ENCODE measurements at places on chromosomes 1 and 21. TPM values are rescaled to one million over a fixed set of nuclear protein-coding genes. Genes with fewer than 3 reads are reported as not detected.

Gene CNIH3
- 6.0 TPM for polyA plus RNA-seq

- no peak for DNase-seq
These were observed 1150.5 kb upstream of the TMPRSS15 start for GRCh38 chr21:19553919-19554615.

GRCh38 chr21:38242061-38242460, 14.7 kb upstream of the KCNJ15 start:
- no peak for DNase-seq

- DNase-seq: no peak
These were observed 29.2 kb upstream of the HHAT start for GRCh38 chr1:210299501-210299900.
